ENCODE measurements at places on chromosomes 2 and 18.

DNA sequence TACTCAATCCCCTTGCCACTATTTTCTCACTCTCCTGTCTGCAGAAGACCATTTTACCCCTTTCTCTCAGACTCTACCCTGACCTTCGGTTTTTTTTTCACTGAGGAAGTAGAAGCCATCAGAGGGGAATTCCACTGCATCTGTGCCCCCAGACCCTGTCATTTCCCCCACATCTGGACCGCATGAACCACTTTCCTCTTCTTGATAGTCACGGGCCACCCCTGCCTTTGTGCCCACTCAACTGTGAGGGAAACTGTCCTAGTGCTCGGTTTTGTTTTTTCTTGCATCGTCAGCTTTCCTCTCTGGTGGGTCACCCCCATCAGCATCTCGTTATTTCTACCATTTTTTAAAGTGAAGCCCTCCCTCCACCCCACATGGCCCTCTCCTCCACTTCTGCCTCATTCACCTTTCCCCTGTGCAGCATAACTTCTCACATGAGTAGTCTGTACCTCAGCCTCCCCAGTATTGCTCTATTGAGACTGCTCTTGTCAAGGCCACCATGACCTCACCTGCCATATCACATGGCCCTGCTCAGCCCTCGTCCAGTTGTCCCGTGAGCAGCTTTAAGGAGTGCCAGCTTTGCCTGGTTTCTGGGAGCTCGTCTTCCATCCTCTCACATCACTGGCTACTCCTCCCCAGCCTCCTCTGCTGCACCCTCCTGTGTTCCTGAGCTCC, 32.4 kb downstream of the TMEM87B start:
- DNase-seq: no peak

DNA sequence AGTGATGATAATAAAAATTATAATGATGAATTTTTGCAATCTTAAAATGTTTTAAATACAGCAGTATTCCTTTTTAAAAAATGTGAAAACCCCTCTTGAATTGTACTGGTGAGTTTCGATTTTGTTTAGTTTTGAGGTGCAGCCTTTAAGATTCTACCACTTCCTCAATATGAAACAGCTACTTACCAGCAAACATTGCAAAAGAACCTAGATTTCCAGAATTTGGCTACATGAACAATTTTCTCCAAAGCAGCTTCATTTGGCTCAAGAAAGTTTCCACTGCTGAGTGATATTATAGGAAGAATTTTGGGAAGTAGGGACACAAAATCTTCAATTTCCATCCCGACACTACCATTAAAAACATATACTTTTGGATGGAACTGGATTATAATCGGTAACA, 12.0 kb downstream of the TCF4 start:
- DNase-seq: no peak

GRCh38 chr18:73683409-73684238, 464.0 kb downstream of the FBXO15 start:
- DNase-seq: no peak

DNA sequence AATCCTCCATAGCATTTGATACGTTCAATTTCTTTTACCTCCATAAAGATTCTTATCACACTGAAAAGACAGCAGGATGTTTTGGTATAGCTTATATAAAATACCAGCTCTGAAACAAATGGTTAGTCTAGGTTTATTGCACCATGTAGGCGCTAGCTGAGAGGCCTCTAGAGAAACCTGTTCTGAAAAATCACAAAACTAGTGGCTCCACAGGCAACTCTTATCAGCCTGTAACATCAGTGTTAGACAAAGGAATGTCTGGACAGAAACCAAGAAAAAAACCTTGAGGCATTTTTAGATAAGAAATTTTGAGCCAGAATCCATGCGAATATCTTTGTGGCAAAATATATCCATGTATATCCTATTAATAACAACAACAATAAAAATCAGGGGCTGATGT, 440.4 kb upstream of the MAP2 start:
- no peak for DNase-seq

- no peak for DNase-seq
These were observed 252.4 kb upstream of the SALL3 start for GRCh38 chr18:78727057-78727739.

DNA sequence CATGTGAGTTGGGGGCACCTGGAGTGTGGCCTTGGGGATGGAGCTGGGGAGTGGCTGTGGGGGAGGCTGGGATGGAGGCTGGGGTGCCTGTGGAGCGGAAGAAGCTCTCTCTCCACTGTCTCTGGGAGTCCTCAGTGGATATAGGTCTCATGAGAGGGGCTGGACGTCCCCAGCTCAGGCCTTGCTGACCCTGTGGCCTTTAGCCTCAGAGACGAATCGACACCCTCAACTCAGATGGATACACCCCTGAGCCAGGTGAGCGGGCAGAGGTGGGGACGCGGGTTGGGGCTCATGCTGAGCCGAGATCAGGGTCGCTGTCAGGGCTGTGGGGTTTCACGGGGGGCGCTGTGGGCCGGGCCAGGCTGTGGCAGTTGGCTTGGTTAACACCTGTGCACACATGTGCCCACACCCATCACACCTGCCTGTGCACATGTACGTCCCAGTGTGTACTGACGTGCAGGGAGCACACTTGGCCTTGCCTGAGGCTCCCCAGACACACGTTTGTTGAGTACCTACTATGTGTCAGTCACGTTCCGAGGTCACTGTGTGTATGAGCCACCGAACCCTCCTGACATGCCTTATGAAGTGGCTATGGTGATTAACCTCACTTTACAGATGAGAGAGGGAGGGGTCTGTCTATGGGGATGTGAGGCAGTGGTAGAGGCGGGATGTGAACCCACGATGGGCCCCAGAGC, 20.1 kb downstream of the ZAP70 start:
- DNase-seq: no peak

- no peak for DNase-seq
These were observed 822 bp upstream of the GPD2 start for GRCh38 chr2:156435396-156435717.

GRCh38 chr2:8088810-8089209, 593.0 kb upstream of the ID2 start:
- no peak for DNase-seq

DNA sequence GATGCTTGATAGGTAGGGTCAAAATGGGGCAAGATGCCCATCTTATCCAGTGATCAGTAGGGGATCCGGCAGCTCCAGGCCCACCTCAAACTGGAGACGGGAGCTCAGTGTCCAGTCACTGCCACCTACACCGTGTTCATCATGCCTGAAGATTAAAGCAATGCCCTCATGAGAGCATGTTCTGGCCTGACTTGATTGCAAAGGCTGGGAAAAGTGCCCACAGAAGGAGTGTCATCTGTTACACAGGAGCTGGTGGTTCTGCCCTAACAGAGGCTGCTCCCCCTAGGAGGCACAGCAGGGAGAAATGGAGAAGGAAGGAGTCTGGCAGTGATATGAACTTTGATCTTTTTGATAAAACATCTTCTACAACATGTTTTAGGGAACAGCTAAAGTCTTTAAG, 92.3 kb downstream of the CCBE1 start:
- no peak for DNase-seq

DNA sequence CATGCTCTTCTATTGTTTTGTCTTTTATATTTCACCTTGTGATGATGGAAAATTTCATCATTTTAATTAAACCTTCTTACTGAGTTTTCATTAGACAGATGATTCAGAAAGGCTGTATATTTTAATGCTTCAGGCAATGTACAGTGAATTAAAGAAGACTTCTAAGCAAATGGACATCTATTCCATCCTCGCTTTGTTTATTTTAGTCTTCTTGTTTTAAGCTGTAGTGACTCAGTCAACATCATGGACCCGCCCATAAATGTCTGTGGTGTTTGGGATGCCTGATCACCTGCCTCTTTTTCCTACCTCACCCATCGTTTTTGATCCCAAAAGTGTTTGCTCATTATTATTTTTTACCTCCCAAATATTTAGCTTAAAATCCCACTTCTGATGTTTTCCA, 43.1 kb downstream of the KYNU start:
- no peak for DNase-seq

- no peak for DNase-seq
These were observed 811 bp upstream of the SCG2 start for GRCh38 chr2:223602972-223603371.

DNA sequence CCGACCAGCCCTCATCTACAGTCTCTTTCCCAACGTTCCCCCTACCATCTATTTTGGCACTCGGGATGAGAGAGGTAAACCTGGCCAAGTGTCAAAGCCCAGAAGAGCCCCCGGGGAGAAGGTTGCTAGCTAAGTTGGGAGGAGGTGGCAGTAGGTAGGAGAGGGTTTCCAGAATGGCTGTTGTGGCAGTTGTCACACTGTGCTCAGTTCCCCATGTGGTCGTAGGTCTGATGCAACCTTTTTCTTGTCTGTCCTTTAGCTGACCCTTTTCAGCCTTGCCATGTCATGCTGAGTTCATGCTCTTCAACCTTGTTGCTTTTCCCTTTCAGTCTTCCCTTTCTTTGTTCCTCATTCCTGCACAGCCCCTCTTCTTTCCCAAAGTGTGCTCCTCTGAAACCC, 34.5 kb downstream of the TTLL4 start:
- DNase-seq: no peak

DNA sequence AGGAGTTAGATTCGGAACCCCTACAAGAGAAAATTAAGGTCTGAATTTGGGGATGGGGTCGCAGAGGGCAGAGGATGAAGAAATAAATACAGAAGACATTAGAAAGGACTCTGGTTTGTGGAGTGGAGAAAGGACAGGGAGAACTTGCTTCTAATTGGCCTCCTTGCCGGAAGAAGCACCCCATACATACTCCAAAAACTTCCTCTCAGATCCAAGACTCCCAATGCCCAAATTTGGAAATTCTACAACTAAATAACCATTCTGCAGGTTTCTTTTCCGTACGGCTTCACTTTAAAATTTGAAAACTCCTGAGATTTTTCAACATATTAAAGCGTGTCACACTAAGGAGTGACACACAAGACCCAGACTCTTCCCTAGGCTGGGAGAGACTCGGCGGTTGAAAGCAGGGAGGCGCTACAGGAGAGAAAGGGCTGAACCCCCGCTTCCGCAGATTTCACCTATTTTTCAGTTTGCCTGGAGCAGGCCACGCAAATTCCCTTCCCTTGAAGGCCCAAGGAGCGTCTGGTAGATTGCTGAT, 478 bp downstream of the CLHC1 start:
- DNase-seq: no peak

- no peak for DNase-seq
These were observed 3.1 kb upstream of the SEH1L start for GRCh38 chr18:12944709-12945108.

DNA sequence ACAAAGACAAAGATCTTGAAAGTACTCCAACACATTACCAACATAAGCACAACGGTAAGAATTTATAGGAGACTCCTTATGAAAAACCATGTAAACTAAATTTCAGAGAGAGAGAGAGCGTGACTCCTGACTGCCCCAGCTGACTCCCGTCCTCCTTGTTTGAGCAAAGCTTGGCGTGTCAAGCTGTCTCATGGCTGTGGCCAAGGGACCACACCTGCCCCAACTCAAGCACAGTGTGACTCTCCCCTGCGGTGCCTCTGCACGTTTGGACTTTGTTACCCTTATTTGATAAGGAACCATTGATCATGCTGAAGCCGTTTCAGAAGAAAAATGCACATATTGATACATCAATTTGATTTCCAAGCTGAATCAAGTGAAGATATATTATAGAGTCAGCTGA, 124.8 kb downstream of the COL6A3 start:
- DNase-seq: no peak

DNA sequence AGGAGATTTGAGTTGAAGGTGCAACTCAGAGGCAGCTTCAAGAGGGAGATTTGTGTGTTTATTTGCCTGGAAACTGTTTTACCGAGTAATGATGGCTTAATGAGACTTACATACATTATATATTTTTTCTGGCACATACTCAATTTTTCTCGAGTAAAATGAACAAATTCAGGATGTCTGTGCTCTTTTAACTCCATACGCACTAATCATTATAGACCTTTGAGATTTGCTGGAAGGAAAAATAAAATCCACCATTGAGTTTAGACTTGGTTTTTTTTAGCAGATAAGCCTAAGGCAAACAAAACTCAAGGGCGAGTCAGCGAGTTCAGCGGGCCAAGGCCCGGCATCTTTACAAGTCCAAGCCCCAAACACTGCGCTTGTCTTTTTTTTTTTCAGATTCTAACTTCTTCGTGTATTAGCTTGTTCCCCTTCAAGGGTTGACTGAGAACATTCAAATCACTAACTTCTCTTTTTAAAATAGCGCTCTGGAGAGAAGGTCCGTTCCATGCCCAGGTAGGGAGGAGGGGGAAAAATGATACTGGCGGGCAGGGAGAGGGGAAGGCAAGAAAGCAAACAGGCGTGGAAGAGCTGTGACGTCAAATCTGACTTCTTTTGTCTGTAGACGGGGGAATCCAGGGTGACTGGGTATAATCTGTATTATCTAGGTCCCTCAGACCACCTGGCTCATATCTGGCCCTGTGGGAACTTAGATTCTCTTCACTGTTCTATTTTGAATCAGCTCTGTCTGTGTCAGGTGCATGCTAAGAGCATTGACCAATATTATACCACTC, 72.7 kb upstream of the MAP3K20 start:
- no peak for DNase-seq

DNA sequence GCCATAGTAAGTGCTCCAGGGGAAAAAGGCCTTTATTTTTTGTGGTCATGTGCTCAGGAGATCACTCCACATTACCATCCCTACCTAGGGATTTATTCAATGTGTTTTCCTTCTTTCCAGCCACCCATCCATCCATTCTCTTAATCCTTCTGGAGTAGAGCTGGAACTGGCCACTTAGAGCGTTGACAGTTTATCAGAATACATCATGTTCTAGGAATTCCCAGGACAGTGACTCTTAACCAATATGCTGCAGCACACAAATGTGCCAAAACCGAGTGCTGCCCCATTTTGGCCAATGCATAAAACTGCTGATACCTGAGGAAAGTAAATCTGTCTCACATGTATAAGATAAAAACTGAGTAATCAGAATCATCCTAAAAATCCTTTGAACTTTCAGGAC, 63.7 kb downstream of the FARSB start:
- no peak for DNase-seq

DNA sequence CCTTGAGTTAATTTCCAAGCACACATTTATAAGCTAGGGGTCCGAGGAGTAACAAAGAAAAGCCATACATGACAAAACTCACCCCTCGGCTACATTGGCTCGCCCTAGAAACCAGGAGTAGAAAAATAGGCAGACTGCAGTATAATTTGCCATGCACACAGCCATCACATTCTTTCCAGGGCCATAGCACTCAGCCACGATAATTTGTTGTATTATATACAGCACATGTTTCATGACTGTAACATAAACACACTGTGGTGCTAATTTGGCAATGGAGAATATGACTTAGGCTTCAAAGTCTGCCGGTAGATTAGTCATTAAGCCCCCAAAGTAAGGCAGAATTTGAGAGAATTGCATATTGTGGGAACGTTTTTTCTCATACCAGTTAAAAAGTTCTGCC, 254.9 kb downstream of the ZNF521 start:
- DNase-seq: no peak

- DNase-seq: no peak
These were observed 243.8 kb downstream of the TSN start for GRCh38 chr2:121999264-121999663.

GRCh38 chr2:129061069-129061768, 742.6 kb upstream of the HS6ST1 start:
- no peak for DNase-seq

DNA sequence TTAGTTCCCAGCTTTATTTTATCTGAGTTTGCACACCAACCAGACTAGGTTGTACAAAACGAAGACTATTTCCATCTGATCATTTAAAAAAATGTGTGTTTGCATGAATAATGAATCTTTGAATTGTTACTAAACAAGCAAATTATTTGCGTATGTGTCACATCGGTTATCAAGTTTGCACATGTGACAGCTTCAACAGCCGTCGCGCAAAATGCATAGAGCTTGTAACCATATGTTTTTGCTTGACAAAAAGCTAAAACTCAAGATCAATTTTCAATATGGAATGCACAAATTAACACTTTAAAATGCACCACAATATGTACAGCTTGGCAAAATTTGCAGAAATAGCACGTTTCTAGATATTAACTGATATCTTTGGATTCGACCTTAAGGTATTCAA, 184.1 kb downstream of the PTGR3 start:
- no peak for DNase-seq
